Islet precursor cell (in vitro differentiated cells): ENCODE measurements at places on chromosomes 5 and 9.
A peak's percentile ranks its signal among the peaks of the same experiment; 100 is the strongest.

GRCh38 chr9:111016016-111016415 is 22.3 kb downstream of the LPAR1 start:
- DNase-seq, result no peak

- no peak for DNase-seq
Observed at GRCh38 chr5:119343766-119344165, 12.1 kb upstream of the TNFAIP8 start.

- DNase-seq, result no peak
Observed at GRCh38 chr5:150358261-150359095, 981 bp downstream of the TCOF1 start.

- peak; percentile 54 for DNase-seq
Observed at GRCh38 chr9:117253261-117253660, 161.6 kb downstream of the ASTN2 start.

DNA sequence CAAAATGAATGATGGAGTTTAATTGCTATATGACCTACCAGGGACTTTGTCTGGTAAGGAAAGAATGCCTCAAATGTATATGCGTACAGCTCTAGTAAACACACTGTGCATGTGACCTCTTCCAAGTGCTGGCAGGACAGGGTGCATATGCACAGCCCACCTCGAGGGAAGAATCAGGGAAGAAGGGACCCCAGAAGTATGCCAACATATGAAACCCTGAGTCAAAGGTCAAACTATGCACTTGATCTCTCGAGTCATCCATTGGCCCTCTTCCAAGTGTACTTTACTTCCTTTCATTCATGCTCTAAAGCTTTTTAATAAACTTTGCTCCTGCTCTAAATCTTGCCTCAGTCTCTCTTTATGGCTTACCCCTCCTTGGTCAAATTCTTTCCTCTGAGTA is 804.6 kb upstream of the COX7C start:
- no peak for DNase-seq

DNA sequence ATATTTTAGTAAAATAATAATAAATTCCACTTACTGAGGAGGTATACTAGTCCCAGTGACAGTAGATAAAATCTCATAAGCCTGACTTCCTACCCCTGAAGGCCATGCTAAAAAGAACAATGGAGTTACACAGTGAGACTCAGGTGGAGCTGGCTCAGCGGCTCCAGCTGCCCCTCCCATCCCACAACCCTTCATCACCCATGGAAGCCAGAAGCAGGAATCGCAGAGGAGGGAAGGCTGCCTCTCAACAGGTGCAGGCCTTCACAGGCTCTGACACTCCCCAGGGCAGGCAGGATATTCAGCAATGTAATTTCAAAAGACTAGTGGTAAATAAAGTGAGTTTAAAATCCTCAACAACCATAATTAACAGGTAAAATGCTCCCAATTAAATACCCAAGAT is 67.5 kb downstream of the FANCC start:
- peak; percentile 82 for DNase-seq

- DNase-seq, result peak; percentile 46
Observed at GRCh38 chr5:27592231-27592630, 553.8 kb upstream of the CDH9 start.

DNA sequence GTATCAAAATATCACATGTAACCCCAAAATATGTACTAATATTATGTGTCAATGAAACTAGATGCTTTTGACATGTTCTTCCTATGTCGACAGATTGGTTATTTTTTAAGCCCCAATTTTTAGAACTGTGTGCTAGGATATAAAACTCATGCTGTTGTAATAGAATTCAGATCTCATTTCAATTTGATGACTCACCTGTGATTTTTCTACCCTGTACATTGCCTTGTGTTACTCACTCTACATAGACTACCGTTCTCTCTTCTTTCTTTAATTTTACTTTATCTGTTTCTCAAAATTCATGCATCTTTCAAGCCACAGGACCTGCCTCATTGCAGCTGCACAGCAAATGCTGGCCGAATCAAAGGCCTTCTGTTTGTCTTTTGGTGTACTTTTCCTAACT is 284.5 kb downstream of the MAT2B start:
- no peak for DNase-seq

- peak; percentile 37 for DNase-seq
Observed at GRCh38 chr5:133147815-133148567, 96.2 kb downstream of the HSPA4 start.

DNA sequence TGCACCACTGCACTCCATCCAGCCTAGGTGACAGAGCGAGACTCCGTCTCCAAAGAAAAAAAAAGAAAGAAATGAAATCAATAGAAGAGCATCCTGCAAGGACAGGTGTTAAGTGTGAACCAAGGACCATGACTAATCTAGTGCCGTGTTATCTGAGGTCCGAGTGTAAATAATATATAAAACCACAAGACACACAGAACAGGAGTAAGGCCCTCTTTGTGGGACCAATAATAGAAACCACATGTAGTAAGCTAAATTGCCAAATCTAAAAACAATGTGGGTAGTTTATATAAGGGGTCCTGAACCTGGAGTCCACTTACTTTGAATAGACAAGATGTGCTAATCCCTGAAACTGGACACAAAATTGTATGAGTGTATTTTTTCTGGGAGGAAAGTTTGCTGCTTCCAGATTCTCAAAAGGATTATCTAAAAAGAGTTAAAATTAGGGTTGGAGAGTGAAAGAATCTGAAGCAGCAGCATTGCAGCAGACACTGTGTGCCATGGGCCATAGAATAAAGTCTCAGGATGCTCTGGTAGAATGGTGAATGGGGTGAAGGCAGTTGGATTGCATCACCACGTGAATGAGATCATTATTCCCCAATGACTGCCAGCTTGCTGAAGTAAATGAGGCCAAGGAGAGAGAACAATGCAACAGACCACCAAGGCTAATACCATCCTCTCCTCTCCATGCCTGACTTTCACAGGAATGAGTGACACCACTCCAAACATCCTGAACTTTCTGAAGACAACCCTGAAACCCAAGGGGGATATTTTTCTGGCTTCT is 222.7 kb downstream of the DCP2 start:
- no peak for DNase-seq

DNA sequence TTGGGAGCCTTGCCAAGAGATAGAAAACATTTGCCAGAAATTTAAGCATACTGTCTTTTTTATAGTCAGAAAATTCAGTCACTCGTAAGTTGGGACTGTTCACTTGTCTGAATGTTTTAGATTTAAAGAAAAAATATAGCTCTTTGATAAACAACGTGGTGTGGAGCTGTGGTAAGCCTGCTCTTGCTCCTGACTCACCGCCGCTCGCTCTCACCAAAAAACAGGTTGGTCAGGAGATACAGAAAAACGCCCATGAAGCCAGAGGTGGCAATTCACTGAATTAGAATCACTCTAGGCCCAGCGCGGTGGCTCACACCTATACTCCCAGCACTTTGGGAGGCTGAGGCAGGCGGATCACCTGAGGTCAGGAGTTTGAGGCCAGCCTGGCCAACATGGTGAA is 6.2 kb downstream of the LNPEP start:
- no peak for DNase-seq

DNA sequence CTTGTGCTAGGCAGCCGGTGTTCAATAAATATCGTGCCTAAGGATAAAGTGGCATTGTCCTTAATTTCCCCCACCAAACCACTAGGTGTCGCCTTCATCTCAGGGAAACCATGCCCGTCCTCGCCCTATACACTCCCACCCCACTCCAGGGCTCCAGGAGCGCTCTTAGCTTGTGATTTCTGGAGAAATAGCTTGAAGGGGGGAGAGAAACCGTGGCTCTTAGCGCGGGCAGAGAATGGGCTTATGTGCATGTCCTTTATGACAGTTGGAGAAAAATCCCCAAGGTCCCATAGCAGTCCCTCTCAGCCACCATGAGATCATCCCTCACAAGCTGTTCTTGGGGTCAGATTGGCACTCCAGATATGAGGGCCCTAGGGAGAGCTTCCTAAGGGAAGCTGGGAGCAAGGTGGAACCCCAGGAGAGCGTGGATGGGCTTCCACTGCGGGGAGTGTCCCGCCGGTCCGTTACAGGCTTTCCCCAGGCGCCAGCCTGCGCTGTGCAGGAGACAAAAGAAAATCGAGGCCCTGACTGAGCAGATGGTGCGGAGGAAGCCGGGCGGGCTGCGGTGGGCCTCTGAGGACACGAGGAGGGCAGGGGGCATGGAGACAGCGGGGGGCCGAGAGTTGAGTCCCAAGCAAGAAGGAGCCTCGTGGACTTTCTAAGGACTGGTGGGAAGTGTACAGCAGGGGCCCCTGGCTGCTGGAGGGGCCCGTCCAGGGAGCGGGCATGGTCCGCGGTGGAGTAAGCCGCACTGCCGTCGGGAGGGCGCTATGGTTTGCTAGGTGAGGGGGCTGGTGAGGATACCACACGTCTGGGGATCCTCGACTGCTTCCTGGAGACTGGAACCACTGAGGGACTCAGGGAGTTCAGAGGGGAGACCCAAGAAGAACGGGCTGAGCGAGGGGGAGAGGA is 750 bp upstream of the NPR2 start:
- peak; percentile 86 for DNase-seq

DNA sequence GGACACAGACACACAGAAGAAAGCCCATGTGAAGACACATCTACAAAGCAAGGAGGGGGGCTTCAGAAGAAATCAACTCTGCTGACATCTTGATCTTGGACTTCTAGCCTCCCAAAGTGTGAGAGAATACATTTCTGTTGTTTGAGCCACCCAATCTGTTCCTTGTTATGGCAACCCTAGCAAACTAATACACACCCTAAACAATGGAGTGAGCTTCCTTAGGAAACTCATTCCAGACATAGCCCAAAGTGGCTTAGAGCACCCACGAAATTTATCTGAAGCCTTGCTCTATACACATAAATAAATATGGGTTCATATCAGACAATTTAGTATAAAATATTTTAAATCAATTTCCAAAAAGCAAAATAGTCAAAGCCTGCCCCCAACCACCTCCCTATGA is 7.6 kb upstream of the TBC1D2 start:
- no peak for DNase-seq

DNA sequence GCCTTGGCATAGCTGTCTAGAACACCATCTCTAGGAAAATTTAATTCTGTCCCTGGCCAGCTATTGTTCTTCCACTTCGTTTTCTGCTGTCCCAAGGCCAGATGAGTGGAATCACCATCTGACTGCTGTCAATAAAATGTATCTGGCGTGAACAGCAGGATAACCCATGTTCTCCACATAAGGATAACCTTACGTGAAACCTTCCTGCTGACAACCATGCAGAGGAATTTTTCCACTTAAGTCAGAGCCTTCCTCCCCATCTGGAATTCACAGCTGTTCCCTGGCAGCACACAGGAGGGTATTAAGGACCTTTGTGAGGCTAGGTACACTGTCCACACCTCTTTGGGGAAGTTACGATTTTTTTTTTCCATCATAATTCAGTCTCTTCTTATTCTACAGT is 28.6 kb downstream of the RNF44 start:
- DNase-seq, result no peak

DNA sequence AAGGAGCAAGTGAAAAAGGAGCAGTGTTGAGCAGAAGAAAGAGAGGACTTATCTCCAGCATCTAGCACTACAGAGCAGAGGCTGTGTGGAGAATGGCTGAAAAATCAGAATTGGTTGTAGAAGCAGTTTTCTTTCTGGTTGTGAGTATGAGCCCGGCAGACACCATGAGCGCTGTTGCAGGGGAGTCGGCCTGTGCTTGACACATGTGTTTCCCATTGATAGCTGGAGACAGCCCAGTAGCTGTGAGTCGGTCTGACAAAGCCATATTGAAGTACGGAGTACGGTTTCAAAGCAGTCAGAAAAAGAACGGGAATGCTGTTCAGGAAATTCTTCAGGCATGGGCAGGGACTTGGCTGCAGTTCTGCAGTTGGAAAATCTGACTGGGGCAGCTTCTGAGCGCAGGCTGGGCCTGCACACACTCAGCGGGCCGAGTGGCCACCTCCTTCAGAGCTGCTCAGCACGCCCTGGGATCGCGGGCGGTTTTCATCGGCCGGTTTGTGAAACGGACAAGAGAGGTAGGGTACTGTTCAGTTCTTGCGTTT is at the start of gene SGCD:
Gene SGCD (plus strand): TSS at position 447 of the 542 bp plus-strand sequence.
- DNase-seq, result peak; percentile 57

DNA sequence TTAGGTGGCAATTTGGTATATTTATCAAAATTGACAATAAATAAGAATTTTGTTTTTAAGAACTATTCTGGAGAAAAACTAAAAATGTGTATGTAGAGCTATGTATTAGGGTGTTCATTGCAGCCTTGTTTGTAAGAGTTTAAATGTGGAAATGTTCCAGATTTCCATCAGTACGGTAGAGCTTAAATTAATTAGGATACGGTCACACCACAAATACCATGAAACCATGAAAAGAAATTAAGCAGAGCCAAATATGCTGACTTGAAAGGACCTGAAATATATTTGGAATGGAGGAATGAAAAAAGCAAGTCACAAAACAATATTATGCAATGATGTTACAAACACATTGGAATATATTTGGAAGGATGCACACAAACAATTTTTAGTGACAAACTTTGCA is 64.6 kb downstream of the ACTBL2 start:
- no peak for DNase-seq

GRCh38 chr9:86368871-86369521 is 14.8 kb upstream of the TUT7 start:
- no peak for DNase-seq

GRCh38 chr5:158435161-158435616 is 576.2 kb upstream of the CLINT1 start:
- no peak for DNase-seq

DNA sequence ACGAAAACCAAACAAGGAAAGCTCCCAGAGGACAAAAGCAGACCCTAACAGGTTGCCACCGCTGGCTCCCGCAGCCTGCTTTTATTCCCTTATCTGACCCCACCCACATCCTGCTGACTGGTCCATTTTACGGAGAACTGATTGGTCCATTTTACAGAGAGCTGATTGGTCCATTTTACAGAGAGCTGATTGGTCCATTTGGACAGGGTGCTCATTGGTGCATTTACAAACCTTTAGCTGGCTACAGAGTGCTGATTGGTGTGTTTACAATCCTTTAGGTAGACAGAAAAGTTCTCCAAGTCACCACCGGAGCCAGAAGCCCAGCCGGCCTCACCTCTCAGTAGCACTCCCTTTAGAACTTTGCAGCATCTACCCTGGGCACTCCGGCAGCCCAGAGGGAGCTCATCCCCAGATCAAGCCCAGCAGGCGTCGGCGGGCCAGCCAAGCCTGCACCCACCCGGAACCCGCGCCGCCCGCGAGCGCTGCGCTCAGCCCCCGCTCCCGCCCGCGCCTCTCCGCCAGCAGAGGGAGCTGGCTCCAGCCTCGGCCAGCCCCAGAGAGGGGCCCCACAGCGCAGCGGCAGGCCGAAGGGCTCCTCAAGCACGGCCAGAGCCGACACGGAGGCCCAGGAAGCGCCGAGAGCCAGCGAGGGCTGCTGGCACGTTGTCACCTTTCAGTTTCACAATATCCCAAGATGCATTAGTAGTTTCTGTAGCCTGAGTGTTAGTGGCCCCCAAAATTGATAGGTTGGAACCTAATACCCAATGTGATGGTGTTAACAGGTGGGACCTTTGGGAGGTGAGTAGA is 35.3 kb upstream of the CLPTM1L start:
- peak; percentile 80 for DNase-seq

- no peak for DNase-seq
Observed at GRCh38 chr5:98957307-98957706, 28.5 kb upstream of the CHD1 start.

GRCh38 chr9:94675008-94675881 is 35.9 kb upstream of the FBP1 start:
- DNase-seq, result no peak
